ENCODE measurements at places on chromosomes 1 and 21. TPM values are rescaled to one million over a fixed set of nuclear protein-coding genes. Genes with fewer than 3 reads are reported as not detected.

The KRTAP19-1 gene
- total RNA-seq: not detected

The PEX14 gene
- 21.5 TPM for total RNA-seq

GRCh38 chr1:244603498-244603897, 49.4 kb upstream of the DESI2 start:
- H3K27ac ChIP-seq: no peak overlapping the region
- H3K4me1 ChIP-seq: peaks cover 12% of the 10 kb centered on the region
- no peaks in the 10 kb centered on the region for H3K27me3 ChIP-seq
- H3K36me3 ChIP-seq: no peaks in the 10 kb centered on the region

DNA sequence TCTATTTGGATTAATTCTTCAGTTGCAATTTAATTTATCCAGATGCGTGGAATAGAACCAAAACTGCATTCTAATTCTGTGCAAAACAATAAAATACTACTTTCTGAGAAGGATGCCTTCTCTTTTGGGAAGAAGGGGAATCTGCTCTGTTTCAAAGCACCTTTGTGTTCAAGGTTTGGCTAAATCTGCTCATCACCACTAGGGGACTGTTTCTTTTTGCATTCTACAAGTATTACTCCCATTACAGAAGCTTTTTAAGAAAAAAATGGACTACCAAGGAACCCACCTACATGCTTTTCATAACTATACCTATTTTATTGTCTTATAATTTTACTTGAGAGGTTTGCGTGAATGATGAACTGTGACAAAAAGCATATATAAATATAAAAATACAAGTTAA, 18.2 kb downstream of the MRPS6 start:
- H3K4me1 ChIP-seq: peaks cover 15% of the 10 kb centered on the region
- no peak overlapping the region for H3K27ac ChIP-seq
- no peak overlapping the region for H3K4me3 ChIP-seq
- H3K27me3 ChIP-seq: no peaks in the 10 kb centered on the region

DNA sequence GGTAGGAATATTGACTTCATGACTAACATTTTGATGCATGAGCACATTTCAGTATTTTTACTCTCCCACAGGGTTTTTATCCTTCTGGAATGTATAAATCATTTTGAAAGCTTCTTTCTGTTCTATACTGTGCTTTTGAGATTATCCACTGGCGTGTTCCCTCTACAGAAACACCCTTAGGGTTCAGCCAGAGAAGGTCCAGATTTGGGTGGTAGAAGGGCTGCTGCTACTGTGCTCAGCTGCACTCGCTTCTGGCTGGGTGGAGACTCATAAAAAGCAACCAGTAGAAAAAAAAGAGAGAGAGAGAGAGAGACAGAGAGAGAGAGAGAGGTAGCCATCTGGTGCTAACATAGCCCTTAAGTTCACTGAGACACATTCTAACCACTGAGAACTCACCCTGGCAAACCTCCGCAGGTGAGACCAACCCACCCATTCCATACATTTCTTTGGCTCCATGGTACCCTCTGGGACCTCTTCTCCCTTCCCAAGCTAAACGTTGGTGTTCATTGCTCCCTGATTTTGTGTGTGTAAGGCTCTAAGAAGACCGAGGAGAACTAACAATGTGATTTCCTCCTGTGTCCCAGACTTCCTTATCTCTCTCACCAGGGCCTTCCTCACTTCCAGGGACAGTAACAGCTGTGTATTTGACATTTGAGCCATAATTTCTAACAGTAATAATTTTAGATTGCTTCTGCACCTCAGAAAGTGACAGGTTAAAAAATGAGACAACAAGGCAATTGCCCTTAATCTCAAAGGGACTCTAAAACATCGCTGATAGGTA, 7.2 kb downstream of the APCS start:
- no peaks in the 10 kb centered on the region for H3K36me3 ChIP-seq
- no peak overlapping the region for H3K27ac ChIP-seq
- H3K4me3 ChIP-seq: no peak overlapping the region

GRCh38 chr1:29416267-29417146, 180.2 kb downstream of the PTPRU start:
- H3K4me1 ChIP-seq: no peaks in the 10 kb centered on the region
- no peak overlapping the region for H3K4me3 ChIP-seq
- H3K36me3 ChIP-seq: peaks cover under 1% of the 10 kb centered on the region
- H3K27me3 ChIP-seq: peaks cover 27% of the 10 kb centered on the region

All from neural crest cell (in vitro differentiated cells).